ENCODE measurements at places on chromosomes 16 and 17. TPM values are rescaled to one million over a fixed set of nuclear protein-coding genes. Genes with fewer than 3 reads are reported as not detected.

Gene CACNA1H
- 1.0 TPM for total RNA-seq

Gene RTN4RL1
- 0.35 TPM for total RNA-seq

DNA sequence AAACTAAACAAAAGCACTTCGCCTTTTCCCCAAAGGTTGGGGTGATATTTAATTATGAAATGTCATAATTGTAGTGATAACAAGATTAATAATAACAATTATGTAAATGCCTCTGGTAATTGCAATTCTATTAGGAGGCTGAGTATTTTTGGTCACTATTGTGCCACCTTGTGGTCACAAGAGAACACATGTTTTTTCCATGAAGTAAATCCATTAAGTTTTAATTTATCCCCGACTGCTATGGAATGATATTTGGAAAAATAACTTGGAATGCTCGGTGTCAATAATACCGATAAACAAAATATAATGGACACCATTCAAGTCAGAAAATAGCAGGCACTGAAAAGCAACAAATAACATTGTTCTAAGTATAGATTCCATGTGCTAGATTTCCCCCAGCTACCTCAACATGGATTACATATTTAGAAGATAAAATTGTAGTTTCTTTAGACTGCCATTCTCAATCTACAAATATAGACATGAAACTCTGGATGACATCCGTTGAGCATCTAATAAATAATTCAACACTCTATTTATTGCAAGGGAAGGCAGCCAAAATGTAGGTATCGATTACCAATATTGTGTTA is 25.0 kb upstream of the KCNJ2 start:
- peak; percentile 51 for DNase-seq

DNA sequence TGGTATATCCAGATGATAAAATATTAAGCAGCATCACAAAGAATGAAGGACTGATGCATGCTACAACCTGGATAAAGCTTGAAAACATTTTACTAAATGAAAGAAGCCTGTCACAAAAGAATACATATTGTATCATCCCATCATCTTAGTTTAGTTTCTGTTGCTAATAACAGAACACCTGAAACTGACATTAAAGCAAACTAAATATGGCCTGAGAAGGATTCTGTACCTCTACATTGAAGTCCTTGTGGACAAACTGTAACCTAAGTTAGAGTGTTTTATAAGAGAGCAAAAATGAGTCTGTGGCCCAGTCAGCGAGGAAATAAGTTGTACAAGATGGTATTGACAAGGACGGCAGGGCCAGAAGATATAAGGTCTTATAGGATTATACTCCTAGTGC is 261.0 kb upstream of the CPHXL start:
- DNase-seq = no peak

GRCh38 chr16:88870608-88871348 is 4.3 kb upstream of the PABPN1L start:
- DNase-seq = no peak

DNA sequence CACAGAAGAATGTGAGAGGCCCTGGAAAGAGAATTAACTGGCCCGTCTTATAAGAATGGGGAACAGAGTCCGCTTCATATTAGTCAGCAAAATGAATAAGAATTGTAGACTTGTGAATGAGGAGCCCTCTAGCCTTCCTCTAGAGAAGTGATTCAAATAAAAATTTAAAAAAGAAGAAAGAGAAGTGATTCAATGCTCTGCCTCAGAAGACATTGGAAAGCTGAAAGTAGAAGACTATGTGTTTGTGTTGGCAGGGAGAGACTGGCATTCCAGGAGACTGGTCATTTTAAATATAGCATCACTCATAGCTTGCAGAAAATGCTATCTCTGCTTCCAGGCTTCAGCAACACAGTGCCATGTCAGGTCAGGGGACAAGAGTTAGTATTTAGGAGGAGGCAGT is 190.6 kb upstream of the HS3ST3A1 start:
- no peak for DNase-seq

All from renal cortical epithelial cell (primary cell).